Stimulated activated CD4-positive, alpha-beta T cell treated with anti-CD3 and anti-CD28 coated beads, Interleukin-12 subunit alpha, Interleukin-12 subunit beta, amount 100 ng/mL, for 24 hours (primary cell): ENCODE measurements at places on chromosomes 3 and 15.

DNA sequence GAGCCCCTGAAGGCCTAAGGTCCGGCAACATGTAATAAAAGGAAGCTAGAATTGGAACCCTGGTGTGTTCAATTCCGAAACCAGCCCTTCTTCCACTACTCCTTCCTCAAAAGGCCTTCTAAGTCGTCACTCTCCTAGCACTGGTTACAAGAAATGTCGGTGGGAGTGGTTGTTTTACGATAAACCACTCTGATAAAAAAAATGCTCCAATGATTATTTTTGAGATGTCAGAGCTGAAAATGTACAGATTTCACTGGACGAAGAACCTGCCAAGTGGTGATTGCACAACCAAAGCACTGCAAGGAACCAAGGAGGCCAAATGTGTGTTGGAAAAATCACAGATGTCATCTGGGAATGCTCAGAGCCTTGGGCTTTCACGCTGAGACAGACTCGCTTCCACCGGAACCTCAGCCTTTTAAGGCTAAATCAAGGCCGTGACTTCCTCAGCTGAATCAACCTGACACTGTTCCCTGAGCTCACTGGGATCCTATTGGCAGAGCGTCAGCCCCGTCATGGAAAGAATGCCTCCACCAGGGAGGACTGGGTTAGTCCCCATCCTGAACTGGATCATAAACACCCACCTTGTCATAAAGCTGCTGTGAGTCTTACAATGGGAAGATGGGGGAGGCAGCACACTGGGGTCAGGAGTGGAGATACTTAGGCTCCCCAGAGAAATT is 108.1 kb upstream of the THBS1 start:
- no peak for DNase-seq

GRCh38 chr3:81502236-81502635 is 259.2 kb downstream of the GBE1 start:
- DNase-seq, result no peak

GRCh38 chr3:26721047-26721446 is 98.5 kb downstream of the LRRC3B start:
- no peak for DNase-seq

DNA sequence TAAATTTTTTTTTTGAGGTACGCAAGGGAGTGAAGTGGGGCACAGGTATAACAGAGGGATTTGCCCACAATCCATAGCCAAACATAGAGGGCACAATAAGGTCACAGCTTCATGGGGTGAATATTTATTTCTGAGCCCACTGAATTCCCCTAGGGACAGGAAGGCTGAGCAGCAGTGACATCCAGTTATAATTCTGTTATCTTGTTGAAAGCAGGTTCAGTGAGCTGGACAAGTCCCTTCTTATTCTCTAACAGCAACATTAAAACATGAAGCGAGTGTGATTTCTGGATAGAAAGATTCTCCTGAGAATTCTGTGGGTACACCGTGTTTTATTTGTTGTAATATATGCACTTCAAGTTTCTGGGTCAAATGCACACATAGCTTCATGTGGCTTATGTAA is 538.2 kb downstream of the NAALADL2 start:
- no peak for DNase-seq

DNA sequence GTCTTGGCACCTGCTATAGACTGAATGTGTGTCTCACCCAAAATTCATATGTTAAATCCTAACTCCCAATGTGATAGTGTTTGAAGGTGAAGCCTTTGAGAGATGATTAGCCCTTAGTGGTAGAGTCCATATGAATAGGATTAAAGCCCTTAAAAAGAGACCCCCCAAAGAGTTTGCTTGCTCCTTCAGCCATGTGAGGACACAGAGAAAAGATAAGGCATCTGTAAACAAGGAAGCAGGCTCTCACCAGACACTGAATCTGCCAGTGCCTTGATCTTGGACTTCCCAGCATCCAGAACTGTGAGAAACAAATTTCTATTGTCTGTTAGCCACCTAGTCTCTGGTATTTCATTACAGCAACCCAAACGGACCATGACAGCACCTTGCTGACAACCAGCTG is 16.6 kb downstream of the KPNA1 start:
- DNase-seq, result no peak

GRCh38 chr3:111871809-111872623 is 13.0 kb downstream of the PHLDB2 start:
- no peak for DNase-seq

DNA sequence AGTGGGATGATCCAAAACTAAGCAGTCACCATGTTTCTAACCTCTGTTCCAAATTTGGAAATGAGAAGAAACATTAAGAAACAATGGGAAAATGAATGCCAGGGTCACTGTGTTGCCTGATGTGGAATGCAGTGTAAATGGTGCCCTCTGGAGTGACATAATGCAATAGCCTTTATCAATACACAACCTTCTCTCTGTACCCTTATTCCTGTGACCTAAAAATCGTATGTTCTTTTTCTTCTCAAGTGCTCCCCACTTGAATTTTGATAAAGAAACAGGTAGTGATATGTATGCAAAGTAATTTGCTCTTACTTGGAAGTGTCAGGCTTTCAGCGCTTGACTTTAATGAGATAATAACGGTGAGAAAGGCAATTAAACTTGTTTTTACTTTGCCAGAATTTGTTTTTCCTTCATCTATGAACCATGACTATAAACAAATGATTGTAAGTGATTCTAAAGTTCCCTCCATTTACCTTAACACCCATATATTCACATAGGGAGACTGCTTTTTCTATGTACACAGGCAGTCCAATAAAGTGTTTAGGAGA is 145.8 kb upstream of the THRB start:
- no peak for DNase-seq

GRCh38 chr3:86378829-86379228 is 612.1 kb downstream of the VGLL3 start:
- DNase-seq, result no peak
